ENCODE measurements at places on chromosomes 2 and 18.

DNA sequence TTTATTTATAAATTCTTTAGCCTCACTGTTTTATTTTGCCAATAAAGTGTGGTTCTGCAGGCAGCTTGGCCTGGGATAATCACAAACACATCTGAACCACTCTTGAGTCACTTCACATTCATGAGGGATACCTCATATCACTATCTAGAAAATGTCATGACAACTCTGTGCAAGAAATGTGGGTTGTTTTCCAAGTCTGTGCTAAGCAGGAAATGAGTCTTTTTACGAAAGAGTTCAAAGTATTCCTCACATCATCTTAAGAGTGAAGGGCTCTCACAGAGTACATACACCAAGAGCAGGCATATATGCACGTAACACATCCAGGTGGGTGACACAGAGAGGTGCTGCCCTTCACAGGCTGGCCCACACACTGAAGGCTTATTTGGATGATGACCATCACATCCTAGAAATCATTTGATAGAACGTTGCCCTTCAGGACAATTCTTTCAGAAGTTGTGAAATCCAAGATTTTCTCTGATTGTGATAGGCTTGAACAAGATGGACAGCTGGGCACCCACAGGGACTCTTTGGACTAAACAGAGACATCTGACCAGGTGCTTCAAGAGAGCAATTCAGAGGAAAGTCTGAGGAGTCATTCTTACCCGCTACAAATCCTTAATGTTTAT, 811.1 kb upstream of the LRATD1 start:
- DNase-seq, result no peak

GRCh38 chr2:105731511-105731910, 13.2 kb upstream of the NCK2 start:
- no peak for DNase-seq

- DNase-seq, result no peak
These were observed 187.1 kb downstream of the ZNF407 start for GRCh38 chr18:74784752-74785151.

GRCh38 chr2:200821686-200822245, 10.1 kb downstream of the BZW1 start:
- no peak for DNase-seq

- no peak for DNase-seq
These were observed 90.4 kb downstream of the TMEM247 start for GRCh38 chr2:46569766-46570165.

DNA sequence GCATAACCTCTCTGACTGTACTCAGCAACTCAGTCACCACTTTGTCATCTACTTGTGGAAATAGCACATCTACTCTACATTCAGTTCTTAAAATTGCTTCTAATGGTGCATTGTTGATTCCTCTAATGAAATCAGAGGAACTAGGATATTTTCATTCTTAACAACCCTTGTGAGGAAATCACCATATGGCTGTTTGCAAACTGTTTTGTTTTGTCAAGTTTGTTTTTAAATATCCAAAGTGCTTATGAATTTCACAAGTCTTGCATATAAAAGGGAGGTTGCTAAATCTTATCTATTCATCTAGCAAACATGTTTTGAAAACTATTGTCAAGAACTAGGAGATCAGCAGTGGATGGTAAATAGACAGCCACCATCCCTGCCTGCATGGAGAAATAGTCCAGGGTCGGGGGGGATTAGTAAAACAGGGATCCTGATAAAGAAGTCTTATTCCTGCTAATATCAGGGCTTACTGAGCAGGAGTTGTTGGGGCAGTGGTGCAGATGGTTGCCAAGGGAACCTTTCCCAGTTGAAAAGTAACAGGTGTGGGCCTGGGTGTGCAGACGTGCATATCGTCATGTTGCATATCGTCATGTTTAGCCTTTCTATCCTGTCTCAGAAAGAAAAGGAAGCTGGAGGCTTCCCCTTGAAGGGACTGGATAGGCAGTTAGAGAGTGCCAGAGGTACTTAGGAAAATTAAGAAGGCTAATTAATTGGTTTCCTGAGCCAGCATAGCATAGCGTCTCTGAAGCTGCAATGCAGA, 7.5 kb upstream of the MYO3B start:
- no peak for DNase-seq

GRCh38 chr2:231244382-231245248, 46.2 kb downstream of the ARMC9 start:
- no peak for DNase-seq

DNA sequence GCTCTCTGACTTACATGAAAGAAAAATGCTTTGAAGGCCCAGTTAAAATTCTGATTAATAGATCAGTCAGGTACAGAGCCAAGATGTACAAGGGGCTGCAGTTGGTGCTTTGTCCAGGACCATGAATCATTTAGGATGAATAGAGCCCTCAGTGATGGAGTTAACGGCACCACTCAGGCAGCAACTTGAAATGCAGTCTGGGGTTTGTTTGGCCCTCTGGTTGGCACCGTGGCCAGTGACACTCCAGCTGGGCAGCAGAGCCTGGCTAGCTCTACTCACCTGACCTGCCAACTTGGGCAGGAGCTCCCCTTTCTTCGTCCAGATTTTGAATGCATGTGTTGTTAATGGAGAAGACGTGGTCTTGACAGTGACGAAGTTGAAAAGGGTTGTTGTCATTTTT, 493.0 kb upstream of the ACVR2A start:
- no peak for DNase-seq

DNA sequence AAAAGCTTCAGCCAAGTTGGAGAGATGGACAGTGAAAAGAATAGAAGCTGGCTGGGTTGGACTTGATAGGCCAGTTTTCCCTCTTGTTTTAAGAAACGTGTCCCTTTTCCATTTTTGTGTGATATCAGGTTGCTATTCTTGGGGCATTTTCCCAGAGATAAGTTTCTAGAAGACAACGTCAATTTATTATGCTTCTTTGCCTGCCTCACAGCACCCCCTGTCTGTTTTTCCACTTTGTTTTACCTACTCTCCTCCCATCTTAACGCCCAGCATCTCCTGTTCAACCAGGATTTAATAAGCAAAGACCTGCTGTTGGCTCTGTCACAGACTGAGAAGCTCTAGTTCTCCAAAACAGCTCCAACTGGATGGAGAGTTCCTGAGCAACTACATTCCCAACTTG, 317.8 kb upstream of the ZNF521 start:
- no peak for DNase-seq

DNA sequence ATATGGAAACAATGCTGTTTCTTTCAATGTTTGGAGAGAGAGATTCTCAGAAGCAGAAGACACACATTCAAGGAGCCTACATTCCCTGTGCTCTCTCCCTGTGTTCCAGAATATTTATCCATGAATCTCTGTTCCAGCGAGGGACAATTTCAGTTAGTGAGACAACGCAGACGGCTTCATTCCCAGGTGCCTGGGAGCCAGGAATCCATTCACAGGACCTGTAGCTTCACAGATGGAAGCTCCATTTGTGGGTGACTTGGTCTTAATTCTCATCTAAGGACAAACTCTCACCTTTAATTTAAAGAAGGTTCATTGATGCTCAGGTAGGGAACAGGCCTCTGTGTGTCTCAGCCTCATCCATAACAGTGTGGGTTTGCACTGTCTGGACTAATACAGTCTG, 1156.6 kb downstream of the RPIA start:
- no peak for DNase-seq

DNA sequence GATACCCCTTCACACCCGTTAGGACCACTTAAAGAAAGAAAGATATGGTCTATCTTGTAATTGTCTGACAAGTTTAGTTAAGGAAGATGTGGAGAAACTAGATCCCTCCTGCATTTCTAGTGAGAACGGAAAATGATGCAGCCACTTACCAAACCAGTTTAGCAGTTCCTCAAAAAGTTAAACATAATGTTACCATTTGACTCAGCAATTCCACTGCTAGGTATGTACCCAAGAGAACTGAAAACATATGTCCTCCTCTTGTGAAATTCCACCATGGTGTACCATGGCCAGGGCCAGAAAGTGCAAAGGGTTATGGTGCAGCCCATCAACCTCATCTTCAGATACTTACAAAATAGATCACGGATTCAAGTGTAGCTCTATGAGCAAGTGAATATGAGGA, 79.0 kb upstream of the ID2 start:
- DNase-seq, result no peak

- DNase-seq, result peak; percentile 60
These were observed 31.4 kb upstream of the YPEL5 start for GRCh38 chr2:30115141-30115980.

GRCh38 chr2:169393068-169393590, 30.8 kb upstream of the LRP2 start:
- DNase-seq, result no peak
